Left kidney (tissue), 8 donors: ENCODE measurements at places on chromosomes 11 and 22.

DNA sequence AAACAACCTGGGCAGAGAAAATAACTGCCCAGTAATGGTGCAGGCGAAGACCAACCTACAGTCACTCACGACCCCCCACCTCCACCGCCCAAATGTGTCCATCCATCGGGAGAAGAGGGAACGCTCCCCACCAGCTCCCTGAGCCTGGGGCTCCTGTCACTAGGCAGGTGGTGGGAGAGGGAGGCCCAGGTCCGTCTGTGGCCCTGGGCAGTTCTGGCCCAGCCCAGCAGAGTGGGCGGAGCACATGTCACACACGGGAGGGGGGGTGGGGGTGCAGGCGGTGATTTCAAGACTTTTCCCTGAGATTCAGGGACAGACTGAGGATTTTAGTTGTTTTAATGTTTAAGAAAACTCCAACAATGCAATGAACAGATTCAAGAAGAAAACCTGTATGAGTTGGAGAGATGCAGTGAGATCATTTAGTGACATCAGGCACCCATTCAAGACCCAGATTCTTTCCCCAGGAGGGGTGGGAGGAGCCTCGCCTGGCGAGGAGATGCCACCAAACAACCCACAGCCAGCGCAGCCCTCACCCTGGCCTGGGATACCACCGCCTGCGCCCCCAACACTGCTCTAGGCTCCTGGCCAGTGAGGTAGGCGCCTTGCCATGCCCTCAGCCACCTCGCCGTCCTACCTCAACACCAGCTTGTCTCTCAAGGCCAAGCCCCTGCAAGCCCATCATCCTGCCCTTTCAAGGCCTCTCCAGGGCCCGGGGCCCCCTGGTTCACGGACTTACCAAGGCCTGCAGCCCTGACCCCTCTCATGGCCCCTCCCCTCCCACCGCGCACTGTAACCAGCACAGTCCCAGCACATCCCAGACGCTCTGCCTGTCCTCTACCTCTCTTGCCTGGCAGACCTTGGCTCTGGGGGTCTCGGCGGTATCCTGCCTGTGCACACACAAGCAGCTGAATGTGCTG is 36.8 kb downstream of the TBX1 start:
- DNase-seq, result no peak

GRCh38 chr11:93329936-93330445 is 551 bp upstream of the DEUP1 start:
- DNase-seq, result no peak

GRCh38 chr11:33630936-33631748 is 69.5 kb downstream of the C11orf91 start:
- no peak for DNase-seq

- no peak for DNase-seq
Measured at GRCh38 chr22:19723983-19724827, 866 bp downstream of the GP1BB start.

- no peak for DNase-seq
Measured at GRCh38 chr22:32327066-32327465, 30.6 kb upstream of the RFPL3 start.

DNA sequence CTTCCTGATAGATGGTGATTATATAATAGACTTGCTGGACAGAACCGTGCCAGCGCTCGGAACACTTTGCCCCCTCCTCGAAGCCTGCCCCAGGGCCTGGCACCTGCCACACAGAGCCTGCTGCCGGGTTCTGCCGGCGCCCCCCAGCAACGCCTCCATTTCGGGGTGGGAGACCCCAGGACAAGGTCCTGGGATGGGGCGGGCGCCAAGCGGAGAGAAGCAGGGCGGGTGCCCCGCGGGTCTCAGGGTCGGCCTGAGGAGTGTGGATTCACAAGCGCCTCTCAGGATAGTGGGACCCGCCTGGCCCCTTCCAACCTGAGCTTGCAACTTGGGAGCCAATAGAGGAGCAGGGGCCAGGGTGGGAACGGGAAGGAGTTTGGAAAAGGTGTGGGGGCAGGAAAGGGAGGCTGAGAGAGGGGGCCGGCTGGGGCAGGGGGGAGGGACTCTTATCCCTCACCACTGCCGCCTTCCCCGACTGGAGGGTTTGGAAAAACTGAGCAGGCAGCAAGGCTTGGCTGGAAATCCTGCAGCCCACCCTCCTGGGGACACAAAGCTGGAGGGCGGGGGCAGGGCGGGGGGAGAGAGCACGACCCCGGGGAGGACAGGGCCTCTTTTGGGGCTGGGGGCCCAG is 3.3 kb upstream of the BCL9L start:
- DNase-seq, result no peak

DNA sequence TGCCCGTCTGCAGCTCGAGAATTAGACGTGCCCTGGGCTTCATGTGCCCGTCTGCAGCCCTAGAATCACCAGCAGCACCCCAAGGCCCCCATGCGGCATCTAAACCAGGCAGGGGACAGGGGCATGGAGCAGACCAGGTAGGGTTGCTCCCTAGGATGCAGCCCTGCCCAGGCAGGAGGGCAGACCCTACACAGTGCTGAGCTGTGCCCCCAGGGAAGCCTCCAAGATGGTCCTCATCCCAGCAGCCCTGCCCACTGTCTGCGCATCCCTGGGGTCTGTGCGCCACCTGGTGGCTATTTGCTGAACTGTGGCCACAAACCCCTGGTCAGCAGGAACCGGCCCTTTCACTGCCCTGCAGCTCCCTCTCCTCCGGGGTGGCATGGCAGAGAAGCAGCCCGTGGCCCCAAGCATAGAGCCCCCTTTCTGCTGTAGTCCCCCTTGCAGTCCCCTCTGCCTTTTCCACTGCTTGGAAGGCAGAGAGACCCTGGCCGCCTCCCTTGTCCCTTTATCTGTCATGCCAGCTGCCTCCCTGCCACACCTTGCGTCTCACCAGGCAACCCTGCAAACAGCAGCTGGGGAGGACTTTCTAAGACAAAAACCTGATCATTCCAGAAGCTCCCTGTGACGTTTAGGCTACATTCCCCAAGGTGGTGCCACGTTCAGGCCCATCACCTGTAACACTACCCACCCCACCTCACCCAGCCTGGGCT is 86.6 kb downstream of the KCNQ1 start:
- no peak for DNase-seq

DNA sequence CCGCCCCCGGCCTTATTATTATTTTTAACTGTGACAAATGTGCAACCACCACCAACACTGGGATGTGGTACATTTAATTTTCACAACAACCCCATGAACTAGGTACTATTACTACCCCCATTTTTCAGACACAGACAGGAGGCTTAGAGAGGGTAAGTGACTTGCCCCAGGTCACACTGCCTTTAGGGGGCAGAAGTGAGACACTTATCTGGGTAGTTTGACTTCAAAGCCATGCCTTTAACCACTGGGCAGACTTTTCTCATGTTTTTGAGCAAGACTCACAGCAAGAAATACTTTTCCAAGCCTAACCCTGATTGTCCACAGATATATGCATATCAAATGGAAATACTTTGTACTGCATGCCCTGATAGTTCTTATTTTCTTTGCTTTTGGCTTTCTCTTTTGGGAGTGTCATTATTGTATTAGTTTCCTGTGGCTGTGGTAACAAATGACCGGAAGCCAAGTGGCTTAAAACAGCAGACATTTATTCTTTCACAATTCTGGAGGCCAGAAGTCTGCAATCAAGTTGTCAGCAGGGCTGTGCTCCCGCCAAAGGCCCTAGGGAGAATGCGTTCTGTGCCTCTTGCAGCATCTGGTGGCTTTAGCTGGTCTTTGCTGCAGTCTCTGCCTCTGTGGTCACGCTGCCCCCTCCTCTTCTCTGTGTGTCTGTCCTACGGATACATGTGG is 110.8 kb downstream of the GRIK4 start:
- no peak for DNase-seq

- peak; percentile 82 for DNase-seq
Measured at GRCh38 chr11:5808500-5809121, at the start of gene OR52N2. TSS of gene OR52N2 (plus strand) at chr11:5808924. CDS start at chr11:5820336, 11,412 bp downstream.

DNA sequence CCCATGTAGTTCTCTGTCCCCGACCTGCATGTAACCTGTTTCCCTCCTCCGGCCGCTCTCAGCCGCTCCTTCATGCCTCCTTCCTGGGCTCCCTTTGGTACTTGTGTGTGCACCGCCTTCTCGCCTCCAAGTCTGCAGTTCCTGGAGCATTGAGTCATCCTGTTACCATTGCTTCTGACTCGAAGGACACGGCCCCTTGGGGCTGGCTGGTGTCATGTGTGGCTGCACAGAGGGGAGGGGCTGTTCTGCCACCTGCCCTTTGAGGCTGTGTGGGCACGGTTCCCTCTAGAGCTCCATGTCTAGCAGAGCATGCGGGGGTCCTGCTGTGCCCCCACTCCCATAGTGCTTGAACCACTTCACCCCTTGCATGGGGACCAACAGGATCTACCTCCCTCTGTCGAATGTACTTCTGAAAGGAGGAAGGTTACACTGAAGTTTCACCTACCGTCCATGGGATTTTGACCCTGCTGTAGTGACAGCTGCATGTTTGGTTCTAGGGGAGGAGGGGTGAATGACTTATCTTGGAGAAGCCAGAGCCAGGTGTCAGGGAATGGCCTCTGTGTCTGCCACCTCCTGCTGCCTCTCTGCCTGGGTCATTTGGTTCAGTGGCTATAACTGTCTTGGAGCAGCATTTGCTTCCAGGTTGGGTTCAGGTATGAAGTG is 39.6 kb downstream of the BCR start:
- DNase-seq, result no peak

GRCh38 chr11:7638710-7639642 is 34.3 kb downstream of the CYB5R2 start:
- no peak for DNase-seq
